ENCODE measurements at places on chromosomes 6 and 20.

GRCh38 chr20:63467294-63468083 lies 5.0 kb downstream of the KCNQ2 start:
- no peak for DNase-seq

DNA sequence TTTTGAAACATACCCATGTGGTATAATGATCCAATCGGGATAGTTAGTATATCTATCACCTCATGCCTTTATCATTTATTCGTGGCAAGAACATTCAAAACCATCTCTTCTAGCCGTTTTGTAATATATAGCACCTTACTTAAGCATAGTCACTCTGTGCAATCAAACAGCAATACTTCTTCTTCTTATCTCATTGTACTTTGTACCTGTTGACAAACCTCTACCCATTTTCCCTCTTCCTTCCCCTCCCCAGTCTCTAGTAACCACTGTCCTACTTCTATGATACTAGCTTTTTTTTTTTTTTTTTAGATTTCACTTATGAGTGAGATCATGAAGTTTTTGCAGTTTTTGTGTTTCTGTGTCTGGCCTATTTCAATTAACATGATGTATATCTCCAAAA lies 296.7 kb downstream of the EYS start:
- DNase-seq = no peak

GRCh38 chr20:51329845-51330244 lies 212.7 kb downstream of the NFATC2 start:
- DNase-seq = no peak

DNA sequence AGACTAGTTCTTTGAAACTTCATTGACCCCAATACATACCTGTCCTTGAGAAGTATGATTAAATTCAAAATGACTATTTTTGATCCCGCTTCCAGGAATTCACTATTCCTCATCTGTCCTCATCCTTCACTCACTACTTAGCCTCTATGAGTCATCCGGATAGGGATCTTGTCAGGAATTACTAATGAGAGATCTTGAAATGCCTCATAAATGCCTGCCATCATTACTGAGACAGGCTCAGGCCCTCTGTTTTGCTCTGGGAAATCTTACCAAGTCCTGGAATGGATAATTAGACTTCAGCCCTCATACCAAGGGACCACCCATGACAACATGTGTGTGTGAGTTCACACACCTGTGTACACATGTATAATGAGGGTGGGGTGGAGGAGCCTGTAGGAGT lies 2.8 kb upstream of the CYP24A1 start:
- DNase-seq = no peak

DNA sequence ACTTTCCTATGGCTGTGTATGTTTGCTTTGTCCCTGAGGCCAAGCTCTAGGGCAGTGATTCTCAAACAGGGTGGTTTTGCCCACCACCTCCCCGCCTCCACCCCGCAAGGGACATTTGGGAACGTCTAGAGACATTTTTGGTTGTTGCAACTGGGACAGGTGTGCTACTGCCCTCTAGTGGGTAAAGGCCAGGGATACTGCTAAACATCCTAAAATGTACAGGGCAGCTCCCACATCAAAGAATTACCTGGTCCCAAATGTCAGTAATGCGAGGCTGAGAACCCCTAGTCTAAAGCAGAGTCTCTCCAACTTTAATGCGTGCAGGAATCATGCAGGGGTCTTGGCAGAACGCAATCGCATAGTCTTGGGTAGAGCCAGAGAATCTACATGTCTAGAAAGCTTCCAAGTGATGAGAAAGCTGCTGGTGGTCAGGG lies 5.1 kb downstream of the KCNS1 start:
- peak; percentile 72 for DNase-seq

- no peak for DNase-seq
These were observed 70.7 kb downstream of the SLX4IP start for GRCh38 chr20:10505827-10506226.

DNA sequence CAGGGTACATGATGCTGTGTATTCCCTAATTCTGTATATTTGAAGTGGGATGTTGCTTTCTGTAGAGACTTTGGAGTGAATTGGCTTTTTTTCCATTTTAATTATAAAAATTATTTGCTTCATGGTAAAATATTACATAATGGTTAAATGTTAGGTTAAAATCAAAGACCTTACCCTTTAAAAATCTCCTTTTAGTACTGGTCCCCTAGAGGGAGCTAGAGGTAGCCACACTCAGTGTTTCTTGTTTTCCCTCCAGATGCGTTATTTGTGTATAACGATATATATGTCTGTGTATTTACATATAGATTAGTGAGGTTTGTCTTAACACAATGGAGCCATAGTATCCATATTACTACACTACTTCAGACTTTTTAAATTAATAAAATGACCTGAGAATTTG lies 146.7 kb downstream of the PLCB4 start:
- DNase-seq = no peak

DNA sequence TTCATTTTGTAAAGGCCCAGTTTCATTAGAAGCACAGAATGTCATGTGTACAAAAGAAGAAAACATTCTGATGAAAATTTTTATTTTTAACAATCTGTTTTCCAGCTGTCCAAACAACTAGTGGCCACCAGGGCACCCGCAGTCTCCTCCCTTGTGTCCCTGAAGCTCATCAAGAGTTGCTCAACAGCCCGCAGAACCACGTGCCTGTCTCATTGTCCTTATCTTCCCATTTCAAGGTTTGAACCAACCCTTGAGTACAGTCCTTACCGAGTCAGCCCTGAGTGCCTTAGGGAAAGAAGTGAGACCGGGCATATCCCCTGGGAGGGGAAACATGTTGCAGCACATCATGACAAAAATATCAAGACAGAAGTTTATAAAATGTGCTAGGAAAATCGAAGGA lies 15.9 kb upstream of the ZNF133 start:
- no peak for DNase-seq

GRCh38 chr6:3102875-3103274 lies 15.6 kb upstream of the BPHL start:
- DNase-seq = no peak

DNA sequence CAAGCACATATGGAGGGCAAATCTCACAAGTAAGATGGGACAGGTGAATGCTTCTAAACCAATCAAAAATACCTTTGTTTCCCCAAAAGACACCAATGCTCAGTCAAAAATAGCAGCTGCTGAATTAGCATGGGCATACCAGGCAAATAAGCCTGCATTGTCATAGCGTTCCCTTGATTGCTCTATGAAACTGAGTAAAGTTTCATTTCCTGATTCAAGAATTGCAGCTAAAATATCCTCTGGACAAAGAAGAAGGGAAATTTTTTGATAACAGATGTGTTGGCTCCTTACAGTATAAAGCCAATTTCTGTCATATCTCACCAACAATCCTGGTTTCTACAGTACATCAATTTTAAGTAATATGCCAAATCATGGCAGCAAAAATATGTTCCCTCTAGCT lies 3.3 kb upstream of the TMEM14A start:
- no peak for DNase-seq

DNA sequence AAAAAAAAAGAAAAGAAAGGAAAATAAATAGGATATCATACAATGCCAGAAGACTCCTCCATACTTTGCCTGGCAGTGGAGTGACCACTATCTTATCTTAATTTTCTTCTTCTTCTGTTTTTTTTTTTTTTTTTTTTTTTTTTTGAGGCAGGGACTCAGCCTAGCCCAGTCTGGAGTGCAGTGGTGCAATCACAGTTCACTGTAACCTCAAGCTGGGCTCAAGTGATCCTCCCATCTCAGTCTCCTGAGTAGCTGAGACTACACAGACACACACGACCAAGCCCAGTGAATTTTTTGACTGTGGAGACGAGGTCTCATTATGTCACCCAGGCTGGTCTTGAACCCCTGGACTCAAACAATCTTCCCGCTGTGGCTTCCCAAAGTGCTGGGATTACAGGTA lies 17.1 kb upstream of the MMP9 start:
- DNase-seq = no peak

DNA sequence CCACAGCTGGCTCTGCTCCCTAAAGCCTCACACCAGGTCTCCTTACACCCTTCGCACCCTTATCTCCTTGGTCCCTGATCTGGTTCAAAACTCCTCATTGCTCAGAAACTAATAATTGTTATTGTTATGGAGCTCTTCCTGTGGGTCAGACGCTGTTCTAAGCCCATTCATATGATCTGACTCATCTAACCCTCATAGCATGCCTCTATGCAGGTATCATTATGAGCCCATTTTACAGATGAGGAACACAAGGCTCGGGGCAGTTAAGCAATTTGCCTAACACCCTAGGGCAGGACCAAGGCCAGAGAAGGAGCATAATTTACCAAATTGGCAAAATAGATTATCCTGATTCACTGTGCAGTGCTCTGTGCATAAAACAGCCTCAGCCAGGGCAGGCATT lies 51.8 kb upstream of the CCDC167 start:
- no peak for DNase-seq

All from D341Med (cell line).